Kasumi-1 (cell line): ENCODE measurements at places on chromosomes 3 and 15.

DNA sequence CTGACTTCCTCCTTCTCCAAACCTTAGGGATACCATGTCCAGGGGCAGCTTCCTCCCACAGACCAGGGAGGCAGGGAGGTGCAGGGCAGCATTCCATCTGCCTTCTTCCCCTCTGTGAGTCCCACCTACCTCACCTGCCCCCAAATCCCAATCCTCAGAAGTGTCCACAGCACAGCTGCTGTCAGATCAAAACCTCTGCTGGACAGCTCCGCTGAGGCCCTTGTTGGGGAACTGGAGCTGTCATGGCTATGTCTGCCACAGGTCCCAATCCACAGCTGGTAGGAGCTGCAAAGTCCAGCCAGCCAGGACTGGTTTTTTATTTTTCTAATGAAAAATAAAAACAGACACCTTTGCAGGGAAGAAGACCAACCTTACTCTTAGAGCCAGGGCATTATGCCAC, 40.7 kb upstream of the TBC1D21 start:
- no peak for DNase-seq

GRCh38 chr3:53890726-53891475, 758 bp downstream of the SELENOK start:
- DNase-seq = peak; percentile 17

GRCh38 chr3:186307594-186308221, 54.3 kb downstream of the DGKG start:
- DNase-seq = peak; percentile 20

DNA sequence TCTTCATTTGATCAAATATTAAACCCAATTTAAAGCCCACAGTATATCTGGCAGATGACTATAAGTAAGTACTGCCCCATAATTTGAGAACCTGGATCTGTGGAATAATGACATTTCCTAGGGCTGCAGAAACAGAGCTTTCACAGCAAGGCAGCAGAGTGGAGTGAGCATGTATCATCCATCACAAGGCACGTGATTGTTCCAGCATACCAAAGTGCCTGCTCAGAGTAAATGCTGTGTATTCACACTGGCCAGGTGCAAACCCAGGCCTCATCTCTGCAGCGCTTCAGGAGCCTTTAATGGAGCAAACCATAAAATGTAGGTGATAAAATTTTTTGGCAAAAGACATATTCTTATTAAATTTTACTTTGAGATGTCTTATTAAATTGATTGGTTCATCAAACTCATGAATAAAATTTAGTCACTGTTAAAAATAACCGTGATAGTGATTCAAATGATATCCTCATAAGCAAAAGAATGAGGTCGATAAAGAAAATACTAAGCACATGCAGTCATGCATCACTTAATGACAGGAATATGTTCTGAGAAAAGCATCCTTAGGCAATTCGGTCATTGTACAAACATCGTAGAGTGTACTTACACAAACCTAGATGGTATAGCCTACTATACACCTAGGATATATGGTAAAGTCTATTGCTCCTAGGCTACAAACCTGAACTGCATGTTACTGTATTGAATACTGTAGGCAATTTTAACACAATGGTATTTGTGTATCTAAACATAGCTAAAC, 99.3 kb upstream of the SLC24A5 start:
- DNase-seq = no peak

- DNase-seq = peak; percentile 83
Observed at GRCh38 chr3:45679805-45680204, 9.4 kb upstream of the SACM1L start.

DNA sequence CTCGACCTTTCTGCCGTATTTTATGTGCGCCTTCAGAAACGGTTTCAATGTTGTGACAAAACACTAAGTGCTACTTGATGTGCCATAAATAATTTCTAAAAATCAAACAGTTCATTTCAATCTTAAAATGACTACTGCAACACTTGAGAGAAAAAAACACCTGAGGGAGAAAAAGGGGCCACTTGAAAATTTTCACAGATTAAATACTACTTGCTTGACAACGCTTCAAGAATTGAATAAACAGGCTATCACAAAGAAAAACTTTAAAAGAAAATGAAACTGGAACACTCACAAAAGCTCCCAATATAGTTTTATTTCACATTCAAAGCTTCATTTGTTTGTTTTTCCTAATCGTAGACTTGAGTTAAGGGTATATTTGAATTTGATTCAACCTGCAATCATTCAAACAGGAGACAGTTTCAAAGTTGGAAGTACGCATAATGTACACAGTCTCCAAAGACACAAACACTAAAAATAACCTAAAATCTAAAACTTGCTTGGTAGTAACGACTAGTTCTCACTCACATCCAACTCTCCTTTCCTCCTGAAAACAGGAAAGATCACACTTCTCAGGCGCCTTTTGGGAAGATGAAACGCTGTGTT, 380.7 kb downstream of the ERC2 start:
- no peak for DNase-seq

- no peak for DNase-seq
Observed at GRCh38 chr15:78382114-78382880, 42.1 kb downstream of the CRABP1 start.

GRCh38 chr3:53170325-53171063, 9.5 kb downstream of the PRKCD start:
- DNase-seq = no peak

- DNase-seq = no peak
Observed at GRCh38 chr3:106212665-106213222, 343.9 kb upstream of the CBLB start.

GRCh38 chr3:112857526-112857925, 10.9 kb upstream of the CD200R1L start:
- DNase-seq = peak; percentile 37

DNA sequence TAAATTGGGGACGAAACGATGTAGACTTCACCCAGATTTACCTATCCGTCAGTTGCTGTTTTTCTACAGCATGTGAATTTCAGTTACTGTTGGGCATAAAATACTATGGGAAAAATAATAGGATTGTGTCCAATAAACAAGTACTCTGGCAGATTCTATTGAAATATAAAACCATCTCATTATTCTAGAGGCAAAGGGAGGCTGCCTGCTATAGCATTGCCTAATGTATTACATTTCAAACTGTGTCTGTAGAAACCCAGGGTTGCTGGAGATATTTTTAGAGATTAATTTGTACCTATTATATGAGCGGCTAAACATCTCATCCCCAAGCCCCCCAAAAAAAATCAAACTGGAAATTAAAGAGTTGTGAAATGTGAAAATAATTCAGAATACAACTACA, 159.6 kb upstream of the IL12A start:
- no peak for DNase-seq

GRCh38 chr3:130539005-130539404, 22.0 kb downstream of the COL6A6 start:
- peak; percentile 66 for DNase-seq

- DNase-seq = no peak
Observed at GRCh38 chr3:146803745-146804144, 198.6 kb upstream of the PLSCR5 start.

DNA sequence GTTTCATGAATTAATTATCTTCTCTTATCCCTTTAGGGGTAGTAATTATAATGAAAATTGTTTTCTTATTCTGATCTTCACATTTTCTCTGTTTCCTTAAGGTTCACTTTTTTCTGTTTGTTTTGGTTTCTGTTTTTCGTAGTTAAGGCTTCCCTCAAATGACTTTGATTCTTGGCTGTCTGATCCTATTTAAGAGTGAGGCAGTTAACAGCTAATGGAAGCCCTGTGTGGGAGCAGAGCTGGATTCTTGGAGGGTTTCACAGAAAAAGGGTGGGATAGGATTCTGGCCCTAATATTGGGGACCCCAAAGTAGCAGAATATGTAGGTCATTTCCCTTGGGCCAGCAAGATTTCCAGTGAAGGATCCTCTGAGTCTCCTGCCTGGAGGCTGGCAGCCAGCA, 6.8 kb upstream of the AMOTL2 start:
- DNase-seq = no peak

DNA sequence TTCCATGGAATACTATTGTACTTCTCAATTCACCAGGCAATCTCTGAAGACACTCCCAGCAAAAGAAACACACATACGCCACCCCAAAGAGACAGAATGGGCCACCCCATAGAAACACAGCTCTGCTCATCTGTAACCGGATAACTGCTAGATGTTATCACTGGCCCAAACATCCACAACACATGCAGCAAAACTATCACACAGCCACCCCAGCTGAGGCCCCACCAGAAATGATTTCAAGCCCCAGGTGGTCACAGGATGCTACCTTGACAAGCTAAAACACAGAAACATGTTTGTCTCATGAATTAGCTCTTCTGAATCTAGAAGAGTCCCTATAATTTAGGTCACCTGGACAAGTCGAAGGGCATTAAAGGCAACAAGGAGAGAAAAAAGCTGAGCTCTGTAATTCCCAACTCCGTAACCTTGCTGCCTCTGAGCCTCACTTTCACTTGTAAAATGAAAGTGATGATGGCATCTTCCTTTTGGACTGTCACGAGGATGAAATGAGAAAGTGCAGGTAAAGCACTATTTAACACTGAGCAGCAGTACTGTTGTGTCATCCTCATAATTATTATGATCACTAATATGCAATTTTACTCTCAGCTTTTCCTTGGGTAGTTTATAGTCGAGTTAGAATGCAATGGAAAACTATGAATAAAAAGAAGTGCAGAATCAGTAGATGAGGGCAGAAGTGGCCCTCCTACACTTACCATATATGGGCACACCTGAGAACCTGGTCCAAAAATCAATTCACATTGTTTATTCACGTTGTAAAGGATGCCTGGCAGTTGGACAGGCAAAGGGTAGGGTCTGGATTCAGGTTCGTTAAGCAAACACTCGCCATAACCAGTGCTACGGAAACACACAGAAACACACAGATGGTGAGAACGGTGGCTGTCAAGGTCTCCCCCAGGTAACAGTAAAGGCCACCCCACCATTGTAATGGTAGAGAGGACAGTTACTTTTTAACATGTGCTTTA, 38.6 kb downstream of the ADAMTS9 start:
- no peak for DNase-seq

GRCh38 chr3:3553236-3553635, 246.0 kb upstream of the LRRN1 start:
- no peak for DNase-seq

DNA sequence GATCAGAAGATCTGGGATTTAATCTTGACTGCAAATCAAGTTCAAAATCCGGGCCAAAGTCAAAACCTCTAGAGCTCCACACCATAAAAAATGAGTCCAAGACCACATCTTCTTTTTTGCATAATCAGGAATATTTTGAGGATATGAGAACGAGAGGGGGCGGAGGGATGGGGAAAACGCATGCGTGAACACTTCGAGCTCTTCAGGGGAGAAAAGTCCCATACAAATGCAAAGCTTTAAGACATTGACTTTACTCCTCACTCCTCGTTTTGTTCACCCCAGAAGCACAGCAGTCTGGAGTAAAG, 68.2 kb downstream of the SUMF1 start:
- DNase-seq = no peak

- DNase-seq = no peak
Observed at GRCh38 chr3:166351461-166351860, 514.2 kb upstream of the BCHE start.

DNA sequence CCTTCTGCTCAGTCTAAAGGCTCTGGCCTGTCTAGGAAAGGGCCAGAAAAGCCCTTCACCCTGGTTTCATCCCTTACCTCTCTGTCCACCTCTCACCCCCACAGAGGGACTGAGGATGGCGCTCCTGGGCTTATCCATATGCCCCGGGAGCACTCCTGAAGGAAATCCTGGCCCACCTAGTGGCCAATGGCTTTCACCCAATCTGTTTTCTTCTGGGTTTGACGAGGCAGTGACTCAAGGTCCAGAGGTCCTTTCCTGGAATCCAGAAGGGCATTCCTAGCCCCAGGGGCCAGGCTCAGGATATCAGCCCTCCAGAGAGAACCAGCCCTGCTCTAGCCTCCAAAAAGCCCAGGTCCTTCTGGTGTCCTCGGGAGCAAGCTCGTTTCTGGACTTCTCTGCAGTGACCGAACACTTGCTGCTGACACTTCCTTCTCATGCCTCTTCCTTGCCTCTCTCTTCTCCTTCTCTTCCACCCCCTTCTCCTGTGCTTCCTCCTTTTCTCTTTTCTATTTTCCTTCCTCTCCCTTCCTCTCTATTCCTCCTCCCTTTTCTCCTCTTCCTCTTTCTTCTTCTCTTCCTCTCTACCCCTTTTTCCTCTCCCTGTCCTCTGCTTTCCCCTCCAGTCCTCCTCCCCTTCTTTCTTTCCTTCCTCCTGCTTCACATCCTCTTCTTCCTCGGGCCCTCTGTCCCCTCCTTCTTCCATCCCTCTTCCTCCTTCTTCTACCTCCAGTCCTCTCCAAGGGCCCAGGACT, 59.6 kb downstream of the RHCG start:
- no peak for DNase-seq

GRCh38 chr3:16370872-16371740, 106.1 kb downstream of the OXNAD1 start:
- no peak for DNase-seq

- peak; percentile 44 for DNase-seq
Observed at GRCh38 chr3:197847866-197848401, 56.9 kb downstream of the LRCH3 start.

- no peak for DNase-seq
Observed at GRCh38 chr3:42381551-42382082, 28.8 kb downstream of the LYZL4 start.

- no peak for DNase-seq
Observed at GRCh38 chr3:141763088-141763750, at the start of gene GRK7. GRK7 (plus strand) TSS chr3:141763408; CDS start chr3:141778285, 14,877 bp downstream.

- DNase-seq = no peak
Observed at GRCh38 chr3:109985943-109986555, 648.7 kb upstream of the DPPA4 start.
